ENCODE measurements at places on chromosomes 3 and 15. TPM values are rescaled to one million over a fixed set of nuclear protein-coding genes. Genes with fewer than 3 reads are reported as not detected.

The ECE2 gene
- total RNA-seq, result not detected

The EPHA3 gene
- 0.95 TPM for total RNA-seq

The KNG1 gene
- total RNA-seq, result 0.57 TPM

The CYP1A2 gene
- total RNA-seq, result not detected

The LDHAL6B gene
- not detected for total RNA-seq

The TM4SF18 gene
- total RNA-seq, result 6.6 TPM

The ZBBX gene
- not detected for total RNA-seq

The ANP32A gene
- total RNA-seq, result 90.8 TPM

The WDR73 gene
- total RNA-seq, result 17.0 TPM

The CNTN4 gene
- 22.4 TPM for total RNA-seq

The GRK7 gene
- total RNA-seq, result not detected

The DNAH12 gene
- total RNA-seq, result not detected

The ANKRD63 gene
- not detected for total RNA-seq

The TEX55 gene
- total RNA-seq, result not detected

The LEKR1 gene
- 0.85 TPM for total RNA-seq

The OR4F6 gene
- not detected for total RNA-seq

The CAMK2N2 gene
- total RNA-seq, result not detected

DNA sequence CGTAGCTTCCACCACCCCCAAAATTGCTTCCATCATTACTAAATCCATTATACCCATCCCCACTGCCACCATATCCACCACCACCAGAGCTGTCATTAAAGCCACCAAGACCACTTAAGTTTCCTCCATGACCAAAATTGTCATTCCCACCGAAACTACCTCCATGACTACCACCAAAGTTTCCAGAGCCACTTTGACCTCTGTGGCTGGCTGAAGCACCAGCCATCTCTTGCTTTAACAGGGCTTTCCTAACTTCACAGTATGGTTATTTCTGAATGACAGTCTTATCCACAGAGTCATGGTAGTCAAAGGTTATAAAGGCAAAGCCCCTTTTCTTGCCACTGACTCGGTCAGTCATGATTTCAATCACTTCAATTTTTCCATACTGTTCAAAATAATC, 24.3 kb upstream of the DENND4A start:
- H3K27ac ChIP-seq, result no peak overlapping the region
- DNase-seq, result no peak
- H3K4me3 ChIP-seq, result no peak overlapping the region

DNA sequence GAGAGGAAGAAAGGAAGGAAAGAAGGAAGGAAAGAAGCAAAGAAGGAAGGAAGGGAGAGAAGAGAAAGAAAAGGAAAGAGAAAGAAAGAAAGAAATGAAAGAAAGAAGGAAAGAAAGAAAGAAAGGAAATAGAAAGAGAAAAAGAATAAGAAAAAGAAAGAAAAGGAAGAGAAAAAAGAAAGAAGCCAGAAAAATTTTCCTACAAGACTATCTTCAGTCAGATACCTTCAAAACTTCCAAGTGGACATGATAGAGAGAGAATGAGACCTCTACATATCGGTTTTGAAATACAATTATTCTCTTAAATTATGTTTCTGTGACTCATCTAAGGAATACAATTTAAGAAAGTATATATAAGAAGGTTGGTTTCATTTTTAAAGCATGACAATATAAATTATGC, 1369.0 kb downstream of the ZPLD1 start:
- H3K4me1 ChIP-seq, result no peaks in the 10 kb centered on the region
- no peak overlapping the region for H3K27ac ChIP-seq

GRCh38 chr15:57017024-57017423, 98.6 kb downstream of the TCF12 start:
- H3K27me3 ChIP-seq, result no peaks in the 10 kb centered on the region
- no peak overlapping the region for H3K27ac ChIP-seq
- no peaks in the 10 kb centered on the region for H3K4me1 ChIP-seq
- no peaks in the 10 kb centered on the region for H3K36me3 ChIP-seq
- H3K4me3 ChIP-seq, result no peak overlapping the region
- no peak for DNase-seq

DNA sequence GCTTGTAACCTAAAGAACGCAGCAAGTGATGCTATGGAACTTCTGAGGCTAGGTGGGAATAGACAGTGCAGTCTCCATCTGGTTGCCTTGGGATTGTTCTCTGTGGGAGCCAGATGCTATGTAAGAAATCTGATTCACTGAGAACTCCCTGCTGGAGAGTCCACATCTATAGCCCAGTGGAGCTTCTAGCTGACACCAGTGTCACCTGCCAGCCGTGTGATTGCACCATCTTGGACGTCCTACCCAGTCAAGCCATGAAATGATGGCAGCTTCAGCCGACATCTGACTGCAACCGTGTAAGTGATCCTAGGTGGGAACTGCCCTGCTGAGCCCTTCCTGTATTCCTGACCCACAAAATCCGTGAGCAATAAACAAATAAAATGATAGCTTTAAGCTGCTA, 12.4 kb upstream of the FYCO1 start:
- no peak overlapping the region for H3K27ac ChIP-seq
- no peaks in the 10 kb centered on the region for H3K36me3 ChIP-seq
- no peaks in the 10 kb centered on the region for H3K4me1 ChIP-seq
- no peaks in the 10 kb centered on the region for H3K27me3 ChIP-seq

GRCh38 chr3:64520334-64520733, 167.5 kb downstream of the ADAMTS9 start:
- no peak overlapping the region for H3K27ac ChIP-seq
- no peaks in the 10 kb centered on the region for H3K4me1 ChIP-seq
- H3K4me3 ChIP-seq, result no peak overlapping the region

GRCh38 chr3:194618858-194619608, 14.2 kb downstream of the TMEM44 start:
- H3K4me3 ChIP-seq, result no peak overlapping the region
- no peak for DNase-seq
- no peaks in the 10 kb centered on the region for H3K4me1 ChIP-seq
- no peaks in the 10 kb centered on the region for H3K36me3 ChIP-seq
- H3K27ac ChIP-seq, result no peak overlapping the region

DNA sequence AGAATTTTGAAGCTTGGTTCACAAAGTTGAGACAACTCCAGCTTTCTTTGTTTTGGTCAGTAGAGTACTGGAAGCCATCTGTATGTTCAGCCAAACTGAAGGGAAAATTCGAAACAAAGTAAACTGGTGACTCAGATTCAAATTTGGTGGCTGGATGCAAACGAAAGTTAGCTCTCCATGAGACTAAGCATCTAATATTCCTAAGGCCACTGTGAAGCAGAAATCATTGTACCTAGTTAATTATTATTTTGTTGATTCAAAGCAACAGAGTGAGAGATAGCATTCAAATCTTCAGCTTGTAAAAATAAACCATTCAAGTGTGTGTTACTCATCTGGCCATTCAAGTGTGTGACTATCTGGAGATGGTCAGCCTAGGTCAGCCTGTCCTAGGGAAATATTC, 42.1 kb downstream of the NR2F2 start:
- no peaks in the 10 kb centered on the region for H3K36me3 ChIP-seq
- no peak for DNase-seq
- H3K27ac ChIP-seq, result no peak overlapping the region
- H3K27me3 ChIP-seq, result no peaks in the 10 kb centered on the region
- no peak overlapping the region for H3K4me3 ChIP-seq

DNA sequence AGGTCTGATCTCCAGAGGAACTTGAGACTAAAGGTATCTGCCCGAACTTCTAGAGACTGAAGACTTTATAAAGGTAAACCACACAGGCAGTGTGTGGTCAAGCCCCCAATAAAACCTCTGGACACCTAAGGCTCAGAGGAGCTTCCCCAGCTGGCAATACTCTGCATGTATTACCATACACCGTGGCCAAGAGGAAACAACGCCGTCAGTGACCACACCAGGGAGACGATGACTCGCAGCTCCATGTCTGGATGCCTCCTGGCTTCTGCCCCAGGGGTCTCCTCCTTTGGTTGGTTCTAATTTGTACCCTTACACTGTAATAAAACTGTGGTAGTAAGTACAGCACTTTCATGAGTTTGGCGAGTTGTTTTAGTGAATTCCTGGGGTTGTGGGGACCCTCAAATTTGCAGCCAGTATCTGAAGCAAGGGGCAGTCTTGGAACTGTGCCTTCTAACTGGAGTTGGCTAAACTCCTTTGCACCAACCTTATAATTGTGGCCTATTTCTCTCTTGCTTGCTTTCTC, 32.1 kb upstream of the BCL2L10 start:
- no peak overlapping the region for H3K27ac ChIP-seq
- no peak for DNase-seq
- H3K4me3 ChIP-seq, result no peak overlapping the region
- no peaks in the 10 kb centered on the region for H3K27me3 ChIP-seq
- H3K36me3 ChIP-seq, result no peaks in the 10 kb centered on the region
- H3K4me1 ChIP-seq, result no peaks in the 10 kb centered on the region

DNA sequence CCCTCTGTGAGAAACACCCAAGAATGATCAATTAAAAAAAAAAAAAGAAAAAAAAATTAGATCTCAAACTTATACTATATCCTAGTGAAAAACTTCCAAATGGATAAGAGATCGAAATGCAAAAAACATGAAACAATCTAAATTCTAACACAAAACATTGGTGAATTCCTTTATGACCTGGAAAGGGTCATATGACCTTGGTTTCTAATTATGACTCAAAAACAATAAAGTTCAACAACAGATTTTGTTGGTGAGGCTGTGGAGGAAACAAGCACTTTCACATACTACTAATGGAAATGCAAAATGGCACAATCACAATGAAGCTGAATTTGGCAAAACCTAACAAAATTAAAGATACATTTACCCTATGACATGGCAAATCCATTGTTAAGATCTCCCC, 45.3 kb downstream of the HSPBAP1 start:
- H3K36me3 ChIP-seq, result peaks cover 7% of the 10 kb centered on the region
- no peak overlapping the region for H3K4me3 ChIP-seq
- H3K27me3 ChIP-seq, result no peaks in the 10 kb centered on the region
- no peak for DNase-seq
- no peak overlapping the region for H3K27ac ChIP-seq
- H3K4me1 ChIP-seq, result no peaks in the 10 kb centered on the region

GRCh38 chr3:60000311-60001105, 950.7 kb upstream of the CFAP20DC start:
- H3K27me3 ChIP-seq, result no peaks in the 10 kb centered on the region
- no peaks in the 10 kb centered on the region for H3K36me3 ChIP-seq
- no peak for DNase-seq
- H3K27ac ChIP-seq, result no peak overlapping the region
- no peaks in the 10 kb centered on the region for H3K4me1 ChIP-seq

DNA sequence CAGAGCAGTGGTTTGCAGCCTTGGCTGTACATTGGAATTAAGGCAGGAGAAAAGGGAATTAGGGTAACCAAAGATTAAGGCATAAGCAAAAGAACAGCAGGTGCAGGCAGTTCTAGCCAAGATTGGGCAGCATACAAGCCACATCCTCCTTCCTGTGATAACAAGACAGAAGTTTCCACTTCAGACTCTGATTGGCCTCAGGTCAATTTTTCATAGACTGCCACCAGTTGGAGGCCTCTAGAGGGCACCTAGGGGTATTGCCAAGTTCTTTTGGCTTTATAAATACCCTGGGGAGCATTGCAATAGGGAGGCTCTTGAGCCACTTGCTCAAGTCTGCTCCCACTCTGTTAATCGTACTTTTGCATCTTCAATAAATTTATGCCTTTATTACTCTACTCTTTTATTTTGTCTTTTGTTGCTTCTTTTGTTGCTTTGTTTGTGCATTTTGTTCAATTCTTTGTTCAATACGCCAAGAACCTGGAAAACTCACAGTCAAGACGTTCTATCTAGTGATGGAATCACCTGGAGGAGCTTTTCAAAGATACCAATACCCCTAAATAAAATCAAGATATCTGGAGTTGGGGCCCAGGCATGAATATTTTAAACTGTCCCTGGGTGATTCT, 32.2 kb upstream of the FMN1 start:
- H3K27me3 ChIP-seq, result no peaks in the 10 kb centered on the region
- H3K4me3 ChIP-seq, result no peak overlapping the region
- no peaks in the 10 kb centered on the region for H3K36me3 ChIP-seq
- no peak for DNase-seq

DNA sequence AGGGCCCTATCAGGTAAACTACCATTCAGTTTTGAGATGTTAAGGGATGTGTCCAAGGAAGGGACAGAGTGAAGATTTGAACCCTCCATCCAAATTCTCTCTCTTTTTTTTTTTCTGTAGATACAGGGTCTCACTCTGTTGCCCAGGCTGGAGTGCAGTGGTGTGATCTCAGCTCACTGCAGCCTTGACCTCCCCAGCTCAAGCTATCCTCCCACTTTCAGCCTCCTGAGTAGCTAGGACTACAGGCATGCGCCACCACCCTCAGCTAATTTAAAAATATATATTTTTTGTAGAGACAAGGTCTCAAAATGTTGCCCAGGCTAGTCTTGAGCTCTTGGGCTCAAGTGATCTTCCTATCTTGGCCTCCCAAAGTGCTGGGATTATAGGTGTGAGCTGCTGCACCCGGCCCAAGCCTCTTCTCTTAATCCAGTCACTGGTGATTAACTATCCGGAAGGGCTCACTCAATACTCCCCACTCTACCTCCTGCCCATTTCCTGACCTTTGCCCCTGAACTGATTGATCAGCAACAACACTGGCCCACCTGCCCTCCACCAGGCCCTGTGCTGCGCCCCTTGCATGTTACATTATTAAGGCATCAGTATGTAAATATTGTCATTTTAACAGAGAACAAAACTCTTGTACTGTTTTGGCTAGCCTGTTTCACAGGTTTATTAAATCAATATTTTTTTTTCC, 164.7 kb downstream of the CTNNB1 start:
- no peaks in the 10 kb centered on the region for H3K4me1 ChIP-seq
- no peak overlapping the region for H3K27ac ChIP-seq
- no peak for DNase-seq
- no peaks in the 10 kb centered on the region for H3K27me3 ChIP-seq
- H3K4me3 ChIP-seq, result no peak overlapping the region

DNA sequence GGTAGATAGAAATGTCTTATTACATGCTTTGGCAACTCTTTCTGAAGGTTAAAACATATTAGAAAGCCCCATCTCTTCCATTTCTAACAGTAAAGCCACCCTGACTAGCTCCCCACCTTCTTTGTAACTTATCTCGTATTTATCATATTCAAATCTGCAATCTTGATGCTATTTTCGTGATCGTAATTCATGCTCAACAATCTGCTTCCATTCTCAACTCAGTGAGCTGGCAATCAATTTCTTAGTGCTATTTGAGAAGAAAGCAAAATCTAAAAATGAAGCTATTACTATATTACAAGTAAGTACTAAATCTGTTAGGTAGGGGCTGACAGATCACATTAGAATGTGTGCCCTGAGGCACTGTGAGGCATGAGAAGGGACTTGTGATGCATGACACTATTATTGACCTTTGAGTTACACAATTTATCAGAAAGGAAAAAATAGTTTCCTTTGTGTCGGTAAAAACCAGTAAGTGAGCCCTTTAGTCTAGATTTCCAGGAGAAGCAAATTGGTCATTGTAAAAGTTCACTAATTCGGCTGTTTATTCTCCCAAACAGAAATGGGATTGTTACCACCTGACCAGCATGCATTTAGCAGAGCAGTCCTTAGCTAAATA, 379.7 kb upstream of the CNTN6 start:
- DNase-seq, result no peak
- no peaks in the 10 kb centered on the region for H3K4me1 ChIP-seq
- no peaks in the 10 kb centered on the region for H3K27me3 ChIP-seq
- H3K27ac ChIP-seq, result no peak overlapping the region
- H3K4me3 ChIP-seq, result no peak overlapping the region

DNA sequence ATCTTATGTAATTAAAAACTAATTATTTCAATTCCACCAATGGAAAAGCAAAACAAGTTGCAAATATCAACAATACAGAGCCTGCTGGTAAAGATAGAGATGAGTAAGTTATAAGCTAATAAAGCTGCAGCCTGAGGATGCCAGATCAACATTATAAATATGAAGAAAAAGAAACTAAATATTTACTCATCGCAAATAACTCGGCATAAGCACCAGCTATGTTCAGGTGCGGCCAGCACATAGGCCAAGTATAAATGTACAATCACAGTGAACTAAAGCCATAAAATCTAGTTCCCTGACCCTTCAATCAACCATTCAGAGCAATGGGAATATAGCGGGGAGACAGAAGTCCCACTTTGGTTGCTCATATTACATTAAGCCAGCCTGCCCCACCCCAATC, 7.7 kb upstream of the RSL24D1 start:
- H3K36me3 ChIP-seq, result no peaks in the 10 kb centered on the region
- no peak for DNase-seq

Data from Peyer's patch (tissue), 4 donors.